AG08395 (cell line): ENCODE measurements at places on chromosomes 16 and 17.

GRCh38 chr16:85850344-85850880 is 48.5 kb upstream of the IRF8 start:
- DNase-seq: no peak

DNA sequence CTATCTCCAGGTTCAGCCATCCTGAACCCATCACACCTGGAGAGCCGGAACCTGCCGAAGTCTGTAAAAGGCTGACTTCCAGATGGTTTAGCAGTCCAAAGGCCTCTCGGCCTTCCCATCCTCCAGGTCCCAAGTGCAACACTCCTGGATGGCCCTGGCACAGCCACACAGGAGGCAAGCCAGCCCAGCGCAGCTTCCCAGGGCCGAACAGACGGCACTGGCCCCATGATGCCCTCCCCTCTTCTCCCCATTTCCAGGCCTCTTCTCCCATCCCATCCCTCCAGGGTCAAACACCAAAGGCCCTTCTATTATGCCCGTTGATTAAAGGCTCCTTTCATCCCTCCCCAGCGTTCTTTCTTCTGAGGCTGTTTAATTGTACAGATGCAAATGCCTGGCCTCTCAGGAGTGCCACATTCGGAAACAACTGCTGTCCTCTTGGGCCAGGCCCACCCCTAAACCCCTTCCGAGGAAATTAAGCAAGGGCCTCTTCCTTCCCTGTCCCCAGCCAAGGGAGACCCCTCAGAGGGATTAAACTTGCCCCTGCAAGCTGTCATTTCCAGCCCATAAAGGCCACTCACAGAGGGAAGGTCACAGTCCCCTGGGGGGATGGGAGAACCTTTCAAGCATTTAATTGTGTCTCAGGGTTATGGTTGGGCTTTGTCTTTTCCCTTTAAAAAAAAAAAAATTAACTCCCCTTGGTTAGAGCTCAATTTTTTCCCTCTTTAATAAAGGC is 30.8 kb downstream of the AXIN2 start:
- no peak for DNase-seq

- DNase-seq: no peak
Observed at GRCh38 chr17:45334231-45334630, 17.4 kb upstream of the MAP3K14 start.

DNA sequence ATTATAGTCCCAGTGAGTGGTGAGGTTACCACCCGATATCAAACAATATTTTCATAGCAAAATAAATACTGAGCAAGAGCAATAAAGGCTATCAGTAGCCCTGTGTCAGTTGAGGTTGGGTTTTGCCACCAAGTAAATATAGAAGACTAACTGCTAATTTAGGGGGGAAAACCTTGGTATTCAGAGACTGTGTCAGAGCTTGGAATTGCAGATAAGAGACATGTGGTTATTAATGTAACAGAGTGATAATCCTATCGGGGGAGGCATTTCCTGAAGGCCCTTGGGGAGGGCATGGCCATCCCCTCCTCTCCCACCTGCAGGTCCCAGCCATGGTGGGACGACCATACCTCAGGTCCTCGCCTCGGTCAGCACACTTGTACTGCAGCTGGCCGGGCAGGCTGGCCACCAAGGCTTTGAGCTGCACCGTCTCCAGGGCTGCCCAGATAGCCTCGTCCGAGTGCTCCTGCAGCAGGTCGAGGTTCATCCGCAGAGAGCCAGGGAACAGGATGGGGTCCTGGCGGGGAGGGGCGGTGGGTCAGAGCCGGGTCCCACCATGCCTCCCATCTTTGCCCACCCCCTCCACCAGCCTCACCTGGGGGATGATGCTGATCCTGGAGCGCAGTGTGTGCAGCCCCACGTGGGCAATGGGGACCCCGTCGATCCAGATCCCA is 68.9 kb downstream of the ABCC6 start:
- DNase-seq: no peak

- DNase-seq: peak; percentile 80
Observed at GRCh38 chr17:40915199-40915661, 22.2 kb downstream of the KRT23 start.
